ENCODE measurements at places on chromosomes 2 and 18.

- no peak for DNase-seq
Observed at GRCh38 chr2:103963146-103963725, 890.7 kb upstream of the POU3F3 start.

GRCh38 chr2:128440666-128441340 is 122.1 kb upstream of the HS6ST1 start:
- no peak for DNase-seq

- no peak for DNase-seq
Observed at GRCh38 chr2:50491541-50492476, 540.1 kb downstream of the NRXN1 start.

DNA sequence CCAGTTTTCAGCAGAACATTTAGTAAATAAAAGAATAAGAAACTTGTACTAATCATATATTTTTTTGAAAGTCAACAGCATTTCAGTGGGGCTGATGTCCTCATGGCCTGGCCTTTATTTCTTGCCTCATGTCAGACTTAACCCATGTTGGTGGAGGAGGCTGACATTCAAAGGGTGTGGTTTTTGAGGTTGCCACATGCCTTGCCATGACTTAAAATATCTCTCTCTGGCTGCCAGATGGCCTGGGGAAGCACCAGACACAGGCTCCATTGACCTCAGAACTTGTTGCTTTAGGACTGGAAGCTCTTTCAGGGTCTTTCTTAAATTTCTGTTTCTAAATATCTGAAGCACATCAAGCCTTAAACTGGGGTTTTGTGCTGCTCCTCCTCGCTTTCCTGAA is 32.5 kb upstream of the CD28 start:
- DNase-seq: no peak

GRCh38 chr18:21604671-21605070 is 4.2 kb upstream of the ESCO1 start:
- DNase-seq: no peak

- DNase-seq: no peak
Observed at GRCh38 chr2:44388877-44389276, 27.1 kb downstream of the CAMKMT start.

DNA sequence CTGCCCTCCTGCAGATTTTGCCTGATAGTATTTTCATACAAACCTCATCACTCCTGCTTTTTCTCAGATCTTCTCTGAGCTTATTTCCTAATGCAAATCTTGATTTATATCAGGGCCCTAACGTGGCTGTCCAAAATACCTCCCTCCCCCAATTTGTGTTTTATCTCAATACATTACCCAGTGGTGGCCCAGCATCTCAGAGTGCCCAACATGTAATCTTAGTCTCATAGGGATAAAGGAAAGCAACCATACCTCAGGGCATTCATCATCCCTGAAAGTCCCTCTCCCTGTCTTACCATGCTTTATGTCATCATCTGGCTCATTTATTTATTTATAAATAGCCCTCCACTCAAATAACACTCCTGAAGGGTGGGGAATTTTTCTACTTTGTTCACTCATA is 135.3 kb downstream of the SLC8A1 start:
- DNase-seq: no peak

- no peak for DNase-seq
Observed at GRCh38 chr2:63786471-63786870, 55.2 kb upstream of the UGP2 start.

GRCh38 chr18:32735781-32736180 is 37.0 kb downstream of the KLHL14 start:
- no peak for DNase-seq
